Globus pallidus (tissue), 1 donor: ENCODE measurements at places on chromosomes 5 and 9.

- peak; percentile 77 for DNase-seq
Measured at GRCh38 chr5:139635606-139636206, 12.4 kb upstream of the CXXC5 start.

GRCh38 chr9:98010445-98010844, 27.3 kb downstream of the ANP32B start:
- no peak for DNase-seq

DNA sequence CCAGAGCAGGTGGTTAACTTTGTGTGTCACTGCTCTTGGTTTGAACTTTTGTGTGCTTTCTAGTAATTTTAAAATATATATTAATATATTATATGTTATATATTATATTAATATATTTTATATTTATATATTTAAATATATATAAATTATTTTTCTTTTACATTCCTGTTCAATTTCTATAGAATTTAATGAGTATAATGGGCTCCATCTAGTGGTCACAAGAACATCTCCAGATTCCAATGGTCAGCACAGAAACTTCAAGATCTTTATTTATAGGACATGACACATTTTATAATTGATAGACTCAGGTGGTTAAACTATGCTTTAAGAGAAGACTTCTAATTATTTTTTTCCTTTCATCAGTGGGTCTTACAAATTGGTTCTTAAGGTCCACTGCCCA, 39.1 kb downstream of the COL23A1 start:
- peak; percentile 26 for DNase-seq

- peak; percentile 73 for DNase-seq
Measured at GRCh38 chr5:114782869-114783268, 386.8 kb downstream of the TRIM36 start.

DNA sequence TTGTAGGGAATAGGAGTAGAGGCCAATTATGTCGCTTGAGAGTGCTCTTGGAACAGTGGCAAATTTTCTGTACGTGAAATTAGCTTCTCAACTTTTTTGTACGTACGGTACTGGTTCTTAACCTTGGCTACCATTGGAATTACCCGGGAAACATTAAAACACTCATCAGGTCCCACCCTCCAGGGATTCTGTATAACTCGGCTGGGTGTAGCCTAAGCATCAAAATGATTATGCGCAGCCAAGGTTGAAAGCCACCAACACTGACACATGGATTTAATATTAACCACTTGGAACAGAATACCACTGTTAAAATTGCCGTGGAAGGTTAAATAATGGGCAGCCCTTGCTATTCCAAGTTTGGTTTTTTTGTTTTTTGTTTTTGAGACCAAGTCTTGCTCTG, 17.4 kb downstream of the DNAJA1 start:
- no peak for DNase-seq

GRCh38 chr5:72126796-72127195, 19.5 kb downstream of the MAP1B start:
- no peak for DNase-seq

- no peak for DNase-seq
Measured at GRCh38 chr9:105054491-105054890, 126.5 kb upstream of the ABCA1 start.

DNA sequence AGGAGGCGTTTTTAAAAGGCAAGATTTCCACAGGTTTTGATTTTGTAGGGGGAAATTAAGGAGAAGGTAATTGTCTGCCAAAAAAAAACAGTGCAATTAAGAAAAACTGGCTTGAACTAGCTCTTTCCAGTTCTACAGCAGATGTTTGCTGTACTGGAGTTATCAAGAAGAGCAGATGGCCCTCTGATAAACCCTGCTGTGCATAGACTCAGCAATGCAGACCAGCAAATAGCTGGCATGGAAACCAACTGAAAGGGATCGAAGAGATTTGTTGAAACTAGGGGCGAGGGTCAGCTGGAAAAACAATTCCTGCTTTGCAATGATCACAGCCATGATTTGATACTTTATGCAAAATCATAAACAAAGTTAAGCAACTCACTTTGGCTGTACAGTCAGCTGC, 17.8 kb upstream of the BHMT start:
- no peak for DNase-seq

DNA sequence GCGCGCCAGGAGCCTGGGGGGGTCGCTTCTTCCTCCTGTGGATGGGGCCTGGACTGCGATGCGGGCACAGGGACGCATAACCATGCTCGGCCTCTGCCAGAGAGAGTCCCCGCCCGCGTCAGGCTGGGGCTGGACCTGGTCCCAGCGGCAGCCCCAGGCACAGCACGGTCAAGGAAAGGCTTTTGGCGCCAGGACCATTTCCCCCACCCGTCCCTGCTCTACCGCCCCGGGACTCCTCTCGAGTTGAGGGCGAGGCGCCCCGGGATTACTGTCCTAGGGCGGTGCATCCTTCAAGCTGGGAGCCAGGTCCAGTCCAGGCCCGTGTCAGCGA, 341 bp downstream of the MXD3 start:
- no peak for DNase-seq

DNA sequence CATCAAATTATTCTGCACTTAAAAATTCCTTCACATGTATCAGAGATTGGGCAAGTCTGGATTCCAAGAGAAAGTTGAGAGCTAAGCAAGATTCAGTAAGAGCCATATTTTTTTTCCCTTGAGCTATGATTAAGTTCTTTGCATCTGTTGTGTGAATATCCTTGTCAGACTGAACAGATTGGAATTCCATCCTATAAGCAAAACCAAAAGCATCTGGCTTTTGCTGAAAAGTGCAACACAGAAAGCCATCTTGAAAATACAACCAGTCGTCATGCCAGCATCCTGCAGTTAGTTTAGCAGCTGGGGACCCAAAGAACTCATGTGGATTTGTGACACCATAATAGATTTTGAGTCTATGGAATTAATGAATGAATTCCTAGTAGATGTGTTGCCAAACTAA, 316.9 kb downstream of the MTRR start:
- no peak for DNase-seq

DNA sequence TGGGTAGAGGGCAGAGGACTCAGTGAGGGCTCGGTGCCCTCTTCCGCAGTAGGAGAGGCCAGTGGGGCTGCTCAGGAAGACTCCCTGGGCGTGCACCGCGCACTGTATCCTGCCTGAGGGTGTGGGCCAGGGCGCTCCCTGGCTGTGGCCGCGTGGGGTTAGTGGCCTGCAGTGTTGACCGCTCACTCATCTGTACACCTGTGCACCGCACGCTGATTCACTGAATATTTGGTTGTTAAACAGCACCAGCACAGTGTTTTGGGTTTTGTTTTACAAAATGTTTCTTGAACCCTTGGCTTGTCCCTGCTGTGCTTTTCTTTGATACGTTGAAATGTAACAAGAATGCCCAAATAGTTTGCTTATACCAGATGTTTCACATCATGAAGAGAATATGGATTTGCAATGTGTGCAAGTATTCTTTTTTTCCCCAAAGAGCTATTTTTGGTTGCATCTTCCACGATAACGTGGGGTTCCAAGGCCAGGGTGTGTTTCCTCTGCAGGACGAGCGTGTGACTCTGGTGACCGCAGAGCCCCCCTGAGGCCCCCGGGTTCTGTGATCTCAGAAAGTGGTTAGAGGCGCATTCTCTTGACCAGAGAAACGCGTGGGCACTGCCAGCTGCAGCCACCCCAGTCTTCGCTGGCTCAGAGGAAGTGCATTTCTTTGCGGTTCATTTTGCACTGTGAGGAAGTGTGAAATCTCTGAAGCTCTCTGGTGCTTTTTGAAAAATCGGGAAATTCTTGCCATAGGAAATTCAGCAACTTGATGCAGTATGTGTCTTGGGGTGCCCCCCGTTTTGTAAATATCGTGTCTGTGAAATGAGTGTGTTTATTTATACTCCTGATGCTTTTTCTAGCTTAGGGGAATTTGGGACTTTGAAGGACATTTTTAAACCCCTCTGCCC, 46.9 kb downstream of the AHRR start:
- no peak for DNase-seq

GRCh38 chr5:89534331-89534730, 651.3 kb upstream of the MEF2C start:
- DNase-seq = no peak

- no peak for DNase-seq
Measured at GRCh38 chr5:82804155-82804690, 273.0 kb downstream of the TMEM167A start.

GRCh38 chr9:137590123-137590468, 216 bp downstream of the ZMYND19 start:
- no peak for DNase-seq

- DNase-seq = no peak
Measured at GRCh38 chr5:56737002-56737621, 78.2 kb upstream of the MAP3K1 start.

- no peak for DNase-seq
Measured at GRCh38 chr5:55903121-55903701, 52.1 kb downstream of the IL31RA start.

GRCh38 chr5:125073090-125073489, 326.7 kb upstream of the ZNF608 start:
- no peak for DNase-seq

DNA sequence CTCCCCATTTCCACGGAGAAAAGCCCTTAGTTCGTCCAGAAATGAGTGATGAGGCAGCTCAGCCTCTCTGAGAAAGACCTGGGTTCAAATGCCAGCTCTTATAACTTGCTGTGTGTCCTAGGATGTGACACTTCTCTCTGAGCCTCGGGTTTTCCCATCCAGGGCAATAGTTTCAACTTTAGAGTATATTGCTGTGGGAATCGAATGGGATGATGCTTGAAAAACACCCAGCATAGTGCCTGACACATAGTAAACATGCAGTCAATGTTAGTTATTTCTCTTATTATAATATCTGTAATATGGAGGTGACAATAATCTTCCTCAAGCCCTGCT, 430 bp upstream of the MAPKAP1 start:
- no peak for DNase-seq

- no peak for DNase-seq
Measured at GRCh38 chr5:170481849-170482248, 22.0 kb upstream of the KCNIP1 start.

DNA sequence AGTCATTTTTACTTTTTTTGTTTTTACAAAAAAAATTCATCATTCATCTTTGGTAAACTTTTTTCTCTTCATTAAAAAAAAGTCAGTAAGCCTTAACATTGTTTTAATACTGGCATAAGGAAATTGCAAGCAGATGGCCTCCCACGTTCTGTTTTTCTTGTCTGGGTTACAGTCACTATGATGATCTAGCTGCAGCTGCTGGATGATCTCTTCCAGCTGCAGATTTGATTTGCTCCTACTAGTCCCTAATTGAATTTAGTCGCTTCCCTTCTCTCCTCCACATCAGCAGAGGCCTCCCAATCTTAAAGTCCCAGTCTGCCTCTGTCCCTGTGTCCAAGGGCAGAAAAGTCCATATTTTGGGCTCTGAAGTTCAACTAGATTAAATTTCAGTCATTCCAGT, 106.8 kb upstream of the PTGER4 start:
- DNase-seq = no peak

GRCh38 chr9:107188376-107188775, 94.7 kb upstream of the RAD23B start:
- no peak for DNase-seq

DNA sequence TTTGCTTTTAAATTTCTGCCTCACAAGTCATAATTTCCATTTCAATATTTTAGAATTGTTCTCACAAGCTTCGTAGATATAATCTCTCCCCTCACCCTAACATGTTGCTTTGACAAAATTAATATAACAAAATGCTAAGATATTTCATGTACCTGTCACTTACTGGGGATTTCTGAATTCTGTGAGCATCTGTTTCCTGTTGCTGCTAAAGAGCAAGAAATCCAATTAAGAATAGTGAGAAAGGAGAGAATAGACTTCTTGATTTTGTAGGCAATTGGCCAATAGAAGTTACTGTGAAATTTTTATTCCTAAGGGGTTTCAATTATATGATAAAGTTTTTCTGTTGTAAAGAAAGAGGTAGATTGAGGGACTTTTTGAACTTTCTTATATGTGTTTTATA, 796.5 kb upstream of the ARRDC3 start:
- no peak for DNase-seq

DNA sequence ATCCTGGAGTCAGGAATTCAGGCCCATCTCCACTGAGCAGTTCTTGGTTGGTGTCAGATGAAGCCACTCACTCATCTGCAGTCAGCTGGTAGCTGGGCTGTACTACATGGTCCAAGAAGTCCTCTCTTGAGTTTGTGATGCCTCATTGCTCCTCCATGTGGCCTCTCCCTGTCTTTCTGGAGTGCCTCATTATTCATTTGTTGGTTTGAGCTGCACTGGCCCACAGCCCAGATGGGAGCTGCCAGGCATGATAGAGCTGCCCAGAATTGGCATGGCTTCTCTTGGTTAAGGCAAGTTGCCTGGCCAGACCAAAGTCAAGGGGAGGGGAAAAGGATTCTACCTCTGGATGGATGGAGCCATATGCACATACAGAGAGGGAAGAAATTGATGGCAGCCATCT, 8.0 kb downstream of the PTCD2 start:
- peak; percentile 86 for DNase-seq

- peak; percentile 50 for DNase-seq
Measured at GRCh38 chr9:6873857-6874256, 116.1 kb downstream of the KDM4C start.
